GM13977 (cell line): ENCODE measurements at places on chromosomes 3 and 15.

GRCh38 chr3:52118156-52118875 lies 35.9 kb downstream of the POC1A start:
- DNase-seq = no peak

- no peak for DNase-seq
Measured at GRCh38 chr15:90677807-90678790, 39.0 kb upstream of the BLM start.

- DNase-seq = no peak
Measured at GRCh38 chr3:101036213-101036618, 43.0 kb upstream of the ABI3BP start.

- no peak for DNase-seq
Measured at GRCh38 chr3:13876451-13877100, 3.3 kb downstream of the WNT7A start.
